Naive B cell (primary cell): ENCODE measurements at places on chromosomes 4 and X. TPM values are rescaled to one million over a fixed set of nuclear protein-coding genes. Genes with fewer than 3 reads are reported as not detected.

- DNase-seq, result no peak
These were observed 39.8 kb downstream of the CXCL1 start for GRCh38 chr4:73908965-73909364.

DNA sequence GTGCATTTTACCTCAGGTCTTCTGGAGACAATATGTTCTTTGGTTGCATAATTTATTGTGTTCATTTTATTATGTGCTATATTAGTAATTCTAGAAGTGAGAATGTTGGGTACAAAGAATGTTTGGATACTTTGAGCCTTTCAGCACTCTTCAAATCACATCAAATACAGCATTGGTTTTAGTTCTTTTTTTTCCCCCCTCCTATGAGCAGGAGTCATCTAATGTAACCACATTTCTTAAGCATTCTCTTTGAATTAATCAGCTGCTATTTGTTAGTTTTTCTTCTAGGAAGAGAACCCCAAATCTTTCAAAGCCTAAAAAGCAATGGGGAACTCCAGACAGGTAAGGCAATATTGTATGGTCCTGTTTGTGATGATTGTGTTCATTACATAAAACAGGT lies 46.7 kb downstream of the ARL9 start:
- DNase-seq, result no peak

DNA sequence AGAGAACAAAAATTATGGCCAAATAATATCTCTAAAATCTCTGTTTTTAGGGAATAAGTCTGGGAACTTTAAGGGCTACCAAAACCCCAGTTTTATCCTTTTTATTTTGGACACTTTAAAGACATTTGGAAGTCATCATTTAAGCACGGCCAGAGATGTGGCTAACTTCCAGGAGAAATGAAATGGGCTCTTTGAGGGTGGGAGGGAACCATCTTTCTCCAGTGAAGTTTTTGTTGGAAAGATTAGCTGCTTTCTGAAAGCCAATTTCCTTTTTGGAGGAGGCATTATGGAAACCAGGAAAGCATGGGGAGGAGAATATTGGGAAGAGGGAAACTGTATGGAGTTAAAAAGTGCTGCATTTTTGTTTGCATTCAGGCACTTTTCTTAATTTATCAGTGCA lies 4.8 kb downstream of the VSIG1 start:
- DNase-seq, result no peak

DNA sequence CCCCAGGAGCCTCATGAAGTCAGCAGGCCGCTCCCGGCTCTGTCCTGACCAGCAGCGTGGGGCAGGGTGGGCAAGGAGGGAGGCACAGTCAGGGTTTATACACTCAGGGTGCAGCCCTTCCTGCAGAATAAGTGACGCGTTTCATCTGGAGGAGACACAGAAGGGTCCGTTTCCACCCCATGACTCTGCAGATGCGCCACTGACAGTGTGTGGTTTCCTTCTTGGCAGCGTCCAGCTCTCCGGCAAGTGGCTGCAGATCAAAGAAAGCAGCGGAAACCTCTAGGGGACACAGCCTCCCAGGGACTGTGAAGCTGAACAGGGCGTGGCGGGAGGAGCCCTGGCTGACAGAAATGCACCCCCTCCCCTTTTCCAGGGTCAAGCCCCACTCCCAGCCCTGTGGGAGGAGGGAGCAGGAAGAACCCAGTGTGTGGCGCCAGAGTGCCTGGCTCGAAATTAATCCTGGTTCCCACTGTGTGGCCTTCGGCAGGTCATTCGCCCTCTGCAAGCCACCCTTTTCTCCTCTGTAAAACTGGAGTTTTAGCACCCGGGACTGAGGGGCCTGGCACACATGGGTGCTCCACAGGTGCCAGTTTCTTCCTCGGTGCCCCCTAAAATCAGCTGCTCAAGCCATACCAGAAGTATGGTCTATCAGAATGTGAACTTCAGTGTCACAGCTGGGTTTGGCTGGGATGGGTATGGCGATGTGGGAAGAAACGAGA lies 17.3 kb upstream of the TBC1D14 start:
- no peak for DNase-seq

DNA sequence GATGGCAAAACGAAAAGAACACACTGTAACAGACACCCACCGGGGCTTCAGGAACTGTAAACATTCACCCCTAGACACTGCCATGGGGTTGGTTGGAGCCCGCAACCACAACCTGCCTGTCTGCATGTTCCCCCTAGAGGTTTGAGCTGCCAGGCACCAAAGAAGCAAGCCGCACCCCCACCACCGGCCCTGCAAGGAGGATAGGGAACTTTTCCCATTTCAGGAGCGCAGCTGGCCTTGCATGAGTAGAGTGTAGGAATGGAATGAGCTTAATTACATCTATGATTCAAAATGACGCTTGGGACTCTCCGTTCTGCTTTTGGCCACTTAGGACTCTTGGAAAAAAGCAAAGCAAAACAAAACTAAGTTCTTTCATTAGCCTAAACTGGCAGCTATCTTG lies 243.6 kb upstream of the CTSO start:
- DNase-seq, result no peak

- DNase-seq, result no peak
These were observed 27.5 kb upstream of the PLS3 start for GRCh38 chrX:115533485-115533884.

- no peak for DNase-seq
These were observed 1.3 kb upstream of the CCKAR start for GRCh38 chr4:26491449-26492170.

DNA sequence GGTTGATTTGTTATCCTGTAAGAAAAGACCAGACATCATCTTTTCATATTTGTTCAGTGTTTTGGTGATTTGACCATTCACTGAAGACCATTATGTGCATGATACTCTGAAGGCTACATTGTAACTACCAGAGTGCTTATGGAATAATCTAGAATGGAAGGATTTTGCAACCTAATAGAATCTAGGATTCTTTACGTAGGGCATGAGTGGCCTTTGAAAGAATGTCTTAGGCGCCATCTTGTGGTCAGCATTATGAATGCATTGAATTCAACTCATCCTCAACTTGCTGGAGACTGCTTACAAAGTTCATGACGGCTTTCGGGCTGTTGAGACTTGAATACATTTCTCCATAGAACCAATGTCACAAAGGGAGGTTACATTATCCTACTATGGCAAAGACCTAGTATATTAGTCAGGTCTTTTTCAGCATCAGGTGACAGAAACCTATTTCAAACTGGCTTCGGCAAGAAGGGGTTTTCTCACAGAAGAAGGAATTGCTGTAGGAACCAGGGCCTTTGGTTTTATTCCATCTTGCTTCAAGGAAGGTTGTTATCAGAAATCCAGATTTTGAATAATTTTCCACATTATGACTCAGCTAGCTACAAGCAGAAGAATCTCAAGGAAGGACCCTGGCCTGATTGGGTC lies 104.1 kb downstream of the GPAT3 start:
- peak; percentile 51 for DNase-seq

- no peak for DNase-seq
These were observed 13.3 kb upstream of the HSD17B10 start for GRCh38 chrX:53447441-53447840.

- DNase-seq, result no peak
These were observed 182.2 kb downstream of the GABRB1 start for GRCh38 chr4:47213539-47213938.

The GPM6B gene
- 0.30 TPM for polyA plus RNA-seq

The CT45A3 gene
- not detected for polyA plus RNA-seq

The P2RY8 gene
- polyA plus RNA-seq, result 265 TPM

The PDZD4 gene
- 0.38 TPM for polyA plus RNA-seq
